ENCODE measurements at places on chromosomes 16 and 17. TPM values are rescaled to one million over a fixed set of nuclear protein-coding genes. Genes with fewer than 3 reads are reported as not detected.

TM4SF5 gene
- total RNA-seq: not detected

DNA sequence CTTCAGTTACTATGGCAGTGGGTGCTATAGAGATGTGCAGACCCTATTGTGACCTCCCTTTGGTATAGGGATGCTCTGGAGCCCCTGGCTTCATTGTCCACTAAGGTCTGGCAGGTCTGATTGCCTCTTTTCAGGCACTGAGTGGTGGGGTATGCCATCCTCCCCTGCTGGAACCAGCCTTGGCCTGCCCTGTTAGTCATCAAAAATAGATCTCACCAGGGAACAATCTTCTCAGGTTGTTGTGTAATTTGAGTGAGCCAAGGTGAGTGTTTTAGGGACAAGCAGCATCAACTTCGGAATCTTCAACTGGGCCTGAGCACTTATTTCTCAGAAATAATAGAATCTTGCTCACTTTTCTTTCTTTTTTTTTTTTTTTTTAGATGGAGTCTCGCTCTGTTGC, 19.6 kb downstream of the HMOX2 start:
- H3K4me3 ChIP-seq: no peak overlapping the region
- H3K27me3 ChIP-seq: no peaks in the 10 kb centered on the region
- H3K4me1 ChIP-seq: peaks cover 21% of the 10 kb centered on the region
- no peak overlapping the region for H3K27ac ChIP-seq

GRCh38 chr17:7023576-7024401, 939 bp downstream of the BCL6B start:
- H3K4me1 ChIP-seq: peaks cover 67% of the 10 kb centered on the region
- peak; percentile 99 for DNase-seq
- no peaks in the 10 kb centered on the region for H3K36me3 ChIP-seq
- H3K27me3 ChIP-seq: no peaks in the 10 kb centered on the region

- peaks cover 7% of the 10 kb centered on the region for H3K4me1 ChIP-seq
- H3K36me3 ChIP-seq: no peaks in the 10 kb centered on the region
- no peak overlapping the region for H3K27ac ChIP-seq
Observed at GRCh38 chr17:55846745-55847144, 95.9 kb downstream of the PCTP start.

- H3K27ac ChIP-seq: no peak overlapping the region
- H3K4me3 ChIP-seq: no peak overlapping the region
- no peak for DNase-seq
- H3K36me3 ChIP-seq: no peaks in the 10 kb centered on the region
- H3K27me3 ChIP-seq: no peaks in the 10 kb centered on the region
Observed at GRCh38 chr16:61195006-61195405, 841.2 kb downstream of the CDH8 start.

ADAD2 gene
- 1.1 TPM for total RNA-seq

GRCh38 chr17:8475227-8475626, 39.5 kb downstream of the NDEL1 start:
- no peak overlapping the region for H3K27ac ChIP-seq
- H3K27me3 ChIP-seq: no peaks in the 10 kb centered on the region
- H3K4me3 ChIP-seq: no peak overlapping the region
- DNase-seq: no peak
- H3K36me3 ChIP-seq: peaks cover 51% of the 10 kb centered on the region
- peaks cover 9% of the 10 kb centered on the region for H3K4me1 ChIP-seq

DNA sequence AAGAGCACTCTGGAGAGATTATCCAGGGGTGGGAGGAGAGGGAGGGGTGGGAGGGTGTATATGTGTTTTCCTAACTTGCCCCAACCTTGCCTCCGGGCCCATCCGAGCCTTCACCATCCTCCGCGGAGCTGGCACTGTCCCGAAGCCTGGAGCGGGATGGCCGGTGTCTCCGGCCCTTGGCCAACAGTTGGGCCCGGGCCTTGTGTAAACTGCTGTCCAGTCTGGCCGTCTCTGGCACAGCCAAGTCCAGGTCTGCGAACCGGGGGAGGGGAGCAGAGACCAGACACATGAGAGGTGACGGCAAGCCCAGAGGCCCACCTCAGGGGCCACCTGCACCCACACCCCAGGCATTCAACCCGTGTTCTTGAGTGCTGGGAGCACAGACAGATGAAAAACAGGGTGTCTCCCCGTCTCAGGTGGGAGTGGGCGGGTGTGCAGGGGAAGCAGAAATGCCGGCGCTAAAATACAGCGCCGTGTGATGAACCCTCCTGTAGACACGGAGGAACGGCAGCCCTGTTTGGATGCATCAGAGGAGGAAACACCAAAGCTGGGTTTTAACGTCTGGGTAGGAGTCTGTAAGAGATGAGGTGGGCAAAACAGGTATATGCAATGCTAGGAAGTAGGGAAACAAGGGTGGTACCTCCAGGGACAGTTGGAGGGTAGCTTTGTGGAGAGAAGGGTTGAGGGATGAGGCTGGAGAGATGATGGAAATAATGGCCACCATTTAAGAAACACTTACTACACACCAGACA, 11.7 kb downstream of the SAMD14 start:
- H3K36me3 ChIP-seq: no peaks in the 10 kb centered on the region
- no peak overlapping the region for H3K27ac ChIP-seq
- no peaks in the 10 kb centered on the region for H3K27me3 ChIP-seq
- H3K4me3 ChIP-seq: no peak overlapping the region
- H3K4me1 ChIP-seq: peaks cover 7% of the 10 kb centered on the region
- DNase-seq: no peak

DNA sequence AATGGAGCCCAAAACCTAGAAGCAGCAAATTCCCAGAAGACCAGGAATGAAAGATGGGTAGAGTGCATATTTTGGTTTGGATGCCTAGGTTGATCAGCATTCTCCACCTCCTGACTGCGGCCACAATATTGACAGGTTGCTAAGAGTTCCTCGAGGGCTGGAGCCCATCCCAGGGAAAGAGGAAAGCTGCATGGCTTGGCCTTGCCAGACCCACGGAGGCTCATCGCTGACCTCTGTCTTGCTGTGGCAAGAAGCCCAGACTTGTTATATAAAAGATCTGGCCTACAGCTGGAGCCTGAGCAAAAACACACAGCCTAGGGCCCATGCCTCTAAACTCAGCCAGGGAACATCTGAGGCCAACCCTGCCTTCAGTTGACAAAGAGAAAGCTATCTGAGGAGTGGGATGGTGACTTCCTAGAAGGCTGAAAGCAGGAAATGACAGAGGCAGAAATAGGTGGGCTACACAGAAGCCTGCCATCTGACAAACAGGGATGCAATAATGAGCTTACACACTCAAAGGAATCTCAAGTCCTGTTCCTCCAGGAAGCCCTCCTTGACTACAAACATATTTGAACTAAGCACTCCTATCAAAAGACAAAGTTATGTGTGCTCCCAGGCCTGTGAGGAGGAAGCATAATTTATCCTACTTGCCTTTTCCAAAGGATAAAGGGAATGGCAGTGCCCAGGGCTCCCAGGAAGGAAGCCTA, 22.5 kb upstream of the SLC35B1 start:
- no peak overlapping the region for H3K27ac ChIP-seq
- no peak for DNase-seq
- H3K27me3 ChIP-seq: no peaks in the 10 kb centered on the region
- H3K4me3 ChIP-seq: no peak overlapping the region
- H3K4me1 ChIP-seq: peaks cover 12% of the 10 kb centered on the region
